ENCODE measurements at places on chromosomes 5 and 9. TPM values are rescaled to one million over a fixed set of nuclear protein-coding genes. Genes with fewer than 3 reads are reported as not detected.

DUSP1 gene
- total RNA-seq, result 189 TPM

PCDHB8 gene
- 0.88 TPM for total RNA-seq

GABBR2 gene
- 3.3 TPM for total RNA-seq

WDR70 gene
- total RNA-seq, result 17.6 TPM

SERF1B gene
- 28.6 TPM for total RNA-seq

VDAC1 gene
- total RNA-seq, result 243 TPM

GABRA6 gene
- total RNA-seq, result not detected

MCC gene
- total RNA-seq, result 30.2 TPM

C9orf50 gene
- total RNA-seq, result not detected

MTMR12 gene
- 33.9 TPM for total RNA-seq

SPATA31C1 gene
- total RNA-seq, result not detected

ADAMTSL1 gene
- total RNA-seq, result 17.2 TPM

GNA14 gene
- 43.6 TPM for total RNA-seq

DCANP1 gene
- total RNA-seq, result not detected

PPP3R2 gene
- total RNA-seq, result not detected

SPINK6 gene
- not detected for total RNA-seq

NCS1 gene
- total RNA-seq, result 42.1 TPM

ACSL6 gene
- not detected for total RNA-seq

GOLGA1 gene
- 14.6 TPM for total RNA-seq

NME5 gene
- total RNA-seq, result 5.8 TPM

DPP7 gene
- total RNA-seq, result 154 TPM

ERAP2 gene
- total RNA-seq, result 12.7 TPM

IGIP gene
- 3.0 TPM for total RNA-seq

SLC6A18 gene
- not detected for total RNA-seq

GDA gene
- total RNA-seq, result 0.05 TPM

Measured in glomerular endothelial cell (primary cell).